ENCODE measurements at places on chromosomes 12 and 14. TPM values are rescaled to one million over a fixed set of nuclear protein-coding genes. Genes with fewer than 3 reads are reported as not detected.

Gene CD27
- polyA plus RNA-seq: not detected

GRCh38 chr12:77925536-77926108 is 94.9 kb downstream of the NAV3 start:
- peak; percentile 66 for DNase-seq

DNA sequence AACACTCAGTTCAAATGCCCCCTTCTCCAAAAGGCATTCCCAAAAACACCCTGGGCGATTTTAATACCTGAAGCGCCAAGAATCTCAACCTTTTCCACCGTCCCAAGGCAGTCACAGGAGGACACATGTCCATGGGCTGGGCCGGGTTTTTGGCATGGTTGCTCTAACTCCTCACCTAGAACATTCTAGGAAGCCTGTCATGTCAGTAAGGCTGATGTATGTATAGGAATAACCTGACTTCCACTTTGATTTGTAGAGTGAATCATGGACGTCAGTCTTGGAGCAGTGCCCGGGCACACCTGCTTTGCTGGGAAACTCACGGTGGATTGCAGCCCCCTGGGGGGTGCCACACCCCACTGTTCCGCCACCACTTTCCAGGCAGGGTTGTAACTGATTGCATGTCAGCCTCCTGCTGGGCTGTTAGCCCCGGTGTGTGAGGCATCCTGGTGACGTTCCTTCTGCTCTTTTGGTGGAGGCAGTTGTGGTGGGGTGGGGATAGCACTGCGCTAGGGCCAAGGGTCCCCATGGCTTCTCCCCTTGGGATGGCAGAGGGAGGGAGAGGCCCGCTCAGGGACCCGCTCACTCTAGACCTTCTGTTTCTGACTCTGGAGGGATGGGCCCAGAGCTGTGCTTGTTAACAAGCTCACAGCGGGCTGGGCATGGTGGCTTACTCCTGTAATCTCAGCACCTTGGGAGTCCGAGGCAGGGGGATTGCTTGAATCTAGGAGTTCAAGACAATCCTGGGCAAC is 35.2 kb upstream of the FAM181A start:
- no peak for DNase-seq

DNA sequence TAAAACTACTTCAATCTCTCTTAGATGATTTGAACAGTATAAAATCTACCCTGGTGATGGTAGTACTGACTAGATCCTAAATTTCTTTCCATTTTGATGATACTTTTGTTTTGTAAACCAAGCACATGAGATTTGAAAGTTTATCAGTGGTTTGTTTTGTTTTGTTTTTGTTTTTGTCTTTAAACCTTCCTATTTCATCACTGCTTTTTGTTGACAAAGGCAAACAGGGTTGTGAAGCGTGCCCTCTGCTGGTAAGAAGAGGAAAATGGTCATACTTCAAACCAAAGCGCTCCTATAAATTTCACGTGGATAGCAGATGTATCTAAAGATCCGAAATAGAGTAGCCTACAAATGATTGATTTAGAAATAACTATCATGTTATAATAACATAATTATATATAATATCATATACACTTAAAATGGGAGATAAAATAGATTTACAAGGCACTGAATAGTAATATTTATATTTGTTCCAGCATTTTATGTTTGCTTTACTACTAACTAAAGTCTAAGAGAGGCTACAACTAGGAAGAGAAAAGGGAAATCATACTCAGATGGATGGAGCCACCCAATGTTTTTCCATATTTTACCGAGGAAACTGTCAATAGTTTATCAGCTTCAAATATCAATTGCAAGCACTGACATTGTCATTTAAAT is 254.0 kb upstream of the USP15 start:
- DNase-seq: peak; percentile 28

GRCh38 chr12:130185455-130186391 is 23.5 kb downstream of the FZD10 start:
- no peak for DNase-seq

DNA sequence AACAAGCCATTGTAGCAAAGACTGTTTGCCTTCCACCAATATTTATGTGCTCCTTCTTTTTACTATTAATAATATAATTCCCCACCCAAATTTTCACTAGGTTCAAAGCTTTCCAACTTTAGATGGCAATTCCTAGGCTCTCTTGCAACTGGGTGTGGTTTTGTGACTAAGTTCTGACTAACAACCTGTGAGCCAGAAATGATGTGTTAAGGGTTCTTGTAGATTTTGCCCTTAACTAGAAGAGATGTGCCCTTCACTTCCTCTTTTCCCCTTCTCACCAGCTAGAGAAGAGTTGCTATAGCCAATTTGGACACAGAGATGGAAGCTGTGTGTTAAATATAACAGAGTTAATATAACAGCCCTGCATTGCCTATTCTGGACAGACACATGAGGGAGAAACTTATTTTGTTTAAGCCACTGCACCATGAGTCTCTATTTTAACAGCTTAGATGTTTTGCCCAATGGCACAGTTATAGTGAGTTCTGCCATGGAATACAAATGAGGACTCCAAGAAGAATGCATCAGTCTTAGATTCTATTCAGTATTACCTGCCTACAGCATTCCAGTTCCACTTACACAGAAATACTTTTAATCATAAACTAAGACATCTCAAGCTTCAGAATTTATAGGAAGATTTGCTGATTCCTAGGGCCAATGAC is 216.2 kb downstream of the DUSP6 start:
- peak; percentile 22 for DNase-seq

DNA sequence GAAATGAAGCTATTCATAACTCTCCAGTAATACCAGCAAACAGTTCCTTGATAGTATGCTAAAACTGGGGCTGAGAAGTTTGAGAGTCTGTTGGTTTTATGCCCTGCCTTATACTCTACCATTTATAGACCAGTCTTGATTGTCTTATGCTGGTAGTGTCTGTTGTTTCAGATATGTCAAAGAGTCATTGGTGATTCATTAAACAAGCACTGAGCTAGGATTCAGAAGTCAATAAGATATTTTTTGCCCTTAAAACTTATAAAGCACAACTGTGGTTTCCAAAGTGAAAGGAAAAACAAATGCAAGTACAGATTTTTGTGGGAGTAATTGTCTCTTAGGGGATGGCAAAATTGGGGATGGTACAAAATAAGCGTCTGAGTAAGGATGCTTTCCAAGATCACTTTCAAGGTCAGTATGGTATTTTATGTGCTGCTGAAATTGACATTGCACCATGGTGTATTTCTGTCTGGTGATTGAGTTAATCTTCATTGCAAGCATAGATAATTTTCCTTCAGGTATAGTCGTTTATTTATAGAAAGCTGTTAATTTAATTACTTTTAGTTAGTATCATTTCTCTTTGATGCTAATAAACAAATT is 289.5 kb upstream of the E2F7 start:
- no peak for DNase-seq

Gene ACYP1
- polyA plus RNA-seq: 34.3 TPM
